Astrocyte of the cerebellum (primary cell): ENCODE measurements at places on chromosomes 13 and 19.

DNA sequence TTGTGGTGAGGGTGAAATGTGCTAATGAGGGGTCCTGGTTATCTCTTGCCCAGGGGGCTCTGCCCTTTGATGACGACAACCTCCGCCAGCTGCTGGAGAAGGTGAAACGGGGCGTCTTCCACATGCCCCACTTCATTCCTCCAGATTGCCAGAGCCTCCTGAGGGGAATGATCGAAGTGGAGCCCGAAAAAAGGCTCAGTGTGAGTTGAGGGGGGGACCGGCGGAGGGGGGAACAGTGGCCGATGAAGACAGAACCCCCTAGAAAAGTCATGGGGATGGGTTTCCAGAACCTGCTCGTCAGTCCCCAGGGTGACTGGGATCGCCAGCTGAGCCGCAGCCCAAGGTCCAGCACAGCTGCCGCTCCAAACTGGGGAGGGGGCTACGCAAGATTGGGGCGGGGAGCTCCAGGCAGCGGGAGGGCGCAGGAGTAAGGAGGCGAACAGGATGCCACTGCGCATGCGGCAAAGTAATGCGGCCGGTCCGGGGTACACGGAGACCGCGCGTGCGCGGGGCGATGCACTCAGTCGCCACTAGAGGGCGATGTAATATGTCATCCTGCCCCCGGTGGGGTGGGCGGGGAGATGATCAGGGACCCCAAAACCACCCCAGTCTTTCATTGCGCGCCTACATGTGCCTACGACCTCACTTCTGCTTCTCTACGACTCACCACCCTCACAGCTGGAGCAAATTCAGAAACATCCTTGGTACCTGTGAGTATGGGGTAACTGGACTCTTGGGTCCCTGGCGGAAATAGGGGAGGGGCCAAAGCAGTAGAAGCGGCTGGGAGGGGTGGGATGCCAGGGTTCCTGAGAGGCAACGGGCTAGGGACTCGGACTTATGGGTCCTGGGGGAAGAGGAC lies 17.9 kb downstream of the BRSK1 start:
- DNase-seq = peak; percentile 38

- DNase-seq = no peak
These were observed 436.7 kb downstream of the FGF9 start for GRCh38 chr13:22107549-22107948.

GRCh38 chr13:111911754-111912452 lies 155.0 kb upstream of the SOX1 start:
- DNase-seq = no peak

- peak; percentile 51 for DNase-seq
These were observed 28.2 kb downstream of the KCNC3 start for GRCh38 chr19:50300814-50301606.

- no peak for DNase-seq
These were observed 17.6 kb upstream of the SLC7A1 start for GRCh38 chr13:29613101-29613500.

GRCh38 chr13:42345367-42345766 lies 73.4 kb downstream of the AKAP11 start:
- DNase-seq = no peak

GRCh38 chr19:23118400-23118799 lies 1.6 kb downstream of the ZNF730 start:
- DNase-seq = no peak

DNA sequence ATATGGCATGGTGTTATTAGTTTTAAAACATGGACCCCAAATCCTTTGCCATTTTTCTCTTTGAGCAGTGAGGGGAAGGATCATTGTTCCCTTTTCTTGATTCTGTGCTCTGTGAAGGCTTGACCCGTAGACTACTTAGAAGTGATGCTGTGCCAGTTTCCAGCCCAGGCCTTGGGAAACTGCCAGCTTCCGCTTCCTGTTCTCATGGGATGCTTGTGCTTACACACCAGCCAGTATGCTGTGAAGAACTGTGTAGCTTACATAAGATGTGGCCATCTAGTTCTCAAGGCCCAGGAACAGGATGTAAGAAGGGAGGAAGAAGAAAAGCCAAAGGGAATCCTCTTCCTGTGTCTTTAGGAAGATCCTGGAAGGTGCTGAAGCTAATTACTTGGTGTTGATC lies 180.9 kb downstream of the PCCA start:
- peak; percentile 54 for DNase-seq

GRCh38 chr13:110520431-110521295 lies 40.9 kb downstream of the RAB20 start:
- DNase-seq = peak; percentile 65

- DNase-seq = no peak
These were observed 381.6 kb downstream of the EFNB2 start for GRCh38 chr13:106153876-106154275.

GRCh38 chr19:13441810-13442512 lies 64.3 kb downstream of the CACNA1A start:
- peak; percentile 35 for DNase-seq

DNA sequence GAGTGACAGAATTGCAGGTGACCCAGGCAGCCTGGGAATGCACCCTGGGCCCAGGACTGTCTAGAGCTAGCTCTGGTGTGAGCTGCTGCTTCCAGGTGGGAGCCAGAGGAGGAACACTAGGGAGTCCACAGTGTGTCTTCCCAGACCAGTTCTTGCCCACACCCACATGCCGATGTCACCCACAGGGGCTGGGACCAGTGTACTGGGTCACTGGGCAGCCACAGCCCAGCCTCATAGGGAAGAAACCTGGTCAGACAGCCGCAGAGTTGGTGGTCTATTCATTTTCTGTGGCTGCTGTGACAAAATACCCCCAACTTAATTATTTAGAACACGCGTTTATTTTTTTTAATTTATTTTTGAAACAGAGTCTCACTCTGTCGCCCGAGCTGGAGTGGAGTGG lies 3.1 kb downstream of the RNF225 start:
- DNase-seq = no peak
